ENCODE measurements at places on chromosomes 11 and 22. TPM values are rescaled to one million over a fixed set of nuclear protein-coding genes. Genes with fewer than 3 reads are reported as not detected.

DNA sequence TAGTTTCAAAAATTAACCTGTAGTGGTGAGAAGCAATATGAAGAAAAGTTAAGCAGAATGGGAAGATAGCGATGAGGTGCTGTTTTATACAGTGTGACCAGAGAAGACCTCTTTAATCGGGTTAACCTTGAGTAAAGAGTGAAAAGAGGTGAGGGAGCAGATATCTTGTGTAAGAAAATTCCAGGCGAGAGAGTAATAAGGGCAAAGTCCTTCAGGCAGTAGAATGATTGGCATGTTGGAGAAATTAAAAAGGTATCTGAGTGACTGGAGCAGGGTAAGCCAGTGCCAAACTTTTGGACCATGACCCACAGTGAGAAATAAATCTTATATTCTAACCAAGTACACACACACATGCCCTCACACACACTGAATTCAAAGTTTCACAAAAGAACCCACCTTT is 374.7 kb upstream of the LARGE1 start:
- no peak for DNase-seq

GRCh38 chr22:38383417-38383816 is 66.2 kb upstream of the CSNK1E start:
- no peak for DNase-seq

Gene IPO7
- total RNA-seq, result 146 TPM

Gene MYOD1
- total RNA-seq, result not detected

Gene OR10S1
- total RNA-seq, result not detected

GRCh38 chr22:23684561-23685031 is 6.2 kb upstream of the RGL4 start:
- DNase-seq, result no peak

DNA sequence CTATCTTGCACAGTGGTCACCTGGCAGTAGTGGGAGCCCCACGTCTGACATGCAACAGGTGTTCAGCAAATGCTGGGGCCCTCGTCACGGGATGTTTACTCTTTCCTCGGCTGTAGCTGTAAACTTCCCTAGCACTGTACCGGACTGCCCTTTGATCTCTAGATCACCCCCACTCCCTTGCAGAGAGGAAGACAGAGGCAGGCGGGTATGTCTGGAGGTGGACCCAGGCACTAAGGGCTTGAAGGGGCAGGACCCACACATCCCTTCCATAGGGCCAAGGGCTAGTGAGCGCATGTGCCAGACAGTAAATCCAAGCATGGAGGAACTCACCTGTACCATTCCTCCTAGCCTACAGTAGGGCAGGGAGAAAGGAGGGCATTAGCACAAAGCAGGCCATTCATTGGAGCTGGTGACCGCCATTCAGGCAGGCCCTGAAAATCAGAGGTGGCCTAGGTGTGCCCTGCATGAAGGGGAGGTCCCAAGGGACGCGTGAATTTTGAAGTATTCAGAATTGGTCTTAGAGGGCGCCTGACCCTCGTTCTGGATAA is 1.9 kb upstream of the SMTN start:
- DNase-seq, result no peak

DNA sequence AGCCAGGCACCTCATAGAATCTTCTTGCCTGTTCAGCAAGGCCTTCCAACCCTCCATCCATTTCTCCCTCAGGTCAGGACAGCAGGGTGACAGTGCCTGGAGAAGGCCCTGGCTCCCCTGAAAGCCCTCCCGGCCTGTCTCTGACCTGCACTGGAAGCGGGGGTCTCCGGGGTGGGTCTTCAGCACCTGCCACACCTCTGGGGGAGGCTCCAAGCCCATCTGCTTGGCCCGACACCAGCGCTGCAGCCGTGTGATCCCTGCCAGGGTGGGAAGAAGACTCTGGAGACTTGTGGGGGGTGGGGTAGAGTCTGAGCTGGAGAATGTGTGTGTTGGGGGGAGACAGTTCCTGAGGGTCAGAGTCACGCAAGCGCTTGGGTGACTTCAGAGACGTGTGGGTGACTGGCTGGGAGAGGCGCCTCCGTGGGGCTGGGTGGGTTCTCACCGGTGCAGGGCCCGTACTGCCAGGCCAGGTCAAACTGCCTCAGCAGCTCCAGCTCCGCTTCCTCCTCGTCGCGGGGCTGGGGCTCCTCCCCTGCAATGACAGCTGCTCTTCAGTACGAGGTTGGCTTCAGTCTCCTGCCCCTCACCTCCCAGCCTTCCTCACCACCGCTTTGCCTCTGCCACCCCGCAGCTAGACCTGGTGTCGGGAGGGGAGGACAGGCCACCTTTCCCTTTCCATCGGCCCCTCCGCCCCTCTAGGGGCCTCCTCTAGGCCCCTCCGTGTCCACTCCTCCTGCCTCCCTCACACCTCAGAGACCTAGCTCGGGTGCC is 615 bp downstream of the POLD4 start:
- DNase-seq, result peak; percentile 69

Gene MMP12
- total RNA-seq, result not detected

DNA sequence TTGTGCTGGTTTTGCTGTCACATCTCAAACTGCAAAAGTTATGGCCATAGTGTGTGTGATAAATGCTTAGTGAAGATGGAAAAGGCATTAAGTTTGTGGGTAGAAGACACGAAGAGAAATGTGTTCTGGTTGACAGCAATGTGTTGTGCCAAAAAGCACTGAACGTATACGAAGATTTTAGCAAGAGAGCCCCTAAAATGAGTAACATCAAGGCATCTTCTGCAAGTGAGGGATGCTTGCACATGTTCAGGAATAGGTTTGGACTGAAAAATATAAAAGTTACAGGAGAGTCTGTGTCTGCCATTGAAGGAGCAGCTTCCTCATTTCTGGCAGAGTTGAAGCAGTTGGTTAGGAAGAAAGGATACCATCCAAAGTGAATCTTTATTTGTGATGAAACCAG is 167.1 kb downstream of the ADAMTS15 start:
- no peak for DNase-seq

DNA sequence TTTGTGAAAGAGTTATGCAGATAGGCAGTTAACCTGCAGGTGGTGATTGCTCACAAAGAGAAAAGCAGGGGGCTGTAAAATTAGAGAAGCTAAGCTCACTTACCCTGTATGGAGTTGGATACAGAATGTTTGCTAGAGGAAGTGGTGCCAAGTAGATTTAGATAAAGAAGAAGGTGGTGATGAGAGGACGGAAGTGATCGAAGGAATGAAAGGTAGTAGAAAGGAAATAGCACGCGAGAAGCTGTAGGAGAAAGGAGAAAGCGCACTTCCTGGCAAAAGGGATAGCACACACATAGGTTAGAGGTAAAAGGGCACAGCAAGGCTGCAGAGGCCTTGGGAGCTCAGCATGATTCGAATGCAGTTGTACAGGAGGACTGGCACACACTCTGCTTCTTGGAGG is 87.3 kb upstream of the CTSC start:
- no peak for DNase-seq

Gene PHOX2A
- not detected for total RNA-seq

Gene ACTN3
- total RNA-seq, result not detected

GRCh38 chr11:47991266-47991830 is 11.0 kb downstream of the PTPRJ start:
- DNase-seq, result no peak

- no peak for DNase-seq
Observed at GRCh38 chr11:12266943-12267342, 110.4 kb upstream of the PARVA start.

GRCh38 chr11:14672635-14673034 is 29.0 kb downstream of the PDE3B start:
- no peak for DNase-seq

DNA sequence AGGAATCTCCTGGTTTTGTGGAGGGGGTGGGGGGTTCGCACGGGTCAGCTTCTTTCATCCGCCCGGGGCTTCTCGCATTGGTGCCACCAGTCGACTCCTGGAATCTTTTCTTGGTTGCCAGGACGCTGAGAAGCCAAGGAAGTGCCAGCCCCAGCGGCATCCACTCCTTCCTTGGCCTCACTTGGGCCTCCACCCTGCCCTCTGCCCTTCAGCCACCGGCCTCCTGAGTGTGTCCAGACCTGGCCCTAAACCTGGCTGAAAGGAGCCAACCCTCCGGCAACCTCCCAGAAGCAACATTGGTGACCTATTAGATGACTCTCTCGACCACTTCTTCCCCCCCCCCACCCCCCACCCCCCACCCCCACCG is 518 bp upstream of the GALNT18 start:
- DNase-seq, result no peak

Gene IGLL1
- total RNA-seq, result not detected

Gene OR5D13
- total RNA-seq, result not detected

DNA sequence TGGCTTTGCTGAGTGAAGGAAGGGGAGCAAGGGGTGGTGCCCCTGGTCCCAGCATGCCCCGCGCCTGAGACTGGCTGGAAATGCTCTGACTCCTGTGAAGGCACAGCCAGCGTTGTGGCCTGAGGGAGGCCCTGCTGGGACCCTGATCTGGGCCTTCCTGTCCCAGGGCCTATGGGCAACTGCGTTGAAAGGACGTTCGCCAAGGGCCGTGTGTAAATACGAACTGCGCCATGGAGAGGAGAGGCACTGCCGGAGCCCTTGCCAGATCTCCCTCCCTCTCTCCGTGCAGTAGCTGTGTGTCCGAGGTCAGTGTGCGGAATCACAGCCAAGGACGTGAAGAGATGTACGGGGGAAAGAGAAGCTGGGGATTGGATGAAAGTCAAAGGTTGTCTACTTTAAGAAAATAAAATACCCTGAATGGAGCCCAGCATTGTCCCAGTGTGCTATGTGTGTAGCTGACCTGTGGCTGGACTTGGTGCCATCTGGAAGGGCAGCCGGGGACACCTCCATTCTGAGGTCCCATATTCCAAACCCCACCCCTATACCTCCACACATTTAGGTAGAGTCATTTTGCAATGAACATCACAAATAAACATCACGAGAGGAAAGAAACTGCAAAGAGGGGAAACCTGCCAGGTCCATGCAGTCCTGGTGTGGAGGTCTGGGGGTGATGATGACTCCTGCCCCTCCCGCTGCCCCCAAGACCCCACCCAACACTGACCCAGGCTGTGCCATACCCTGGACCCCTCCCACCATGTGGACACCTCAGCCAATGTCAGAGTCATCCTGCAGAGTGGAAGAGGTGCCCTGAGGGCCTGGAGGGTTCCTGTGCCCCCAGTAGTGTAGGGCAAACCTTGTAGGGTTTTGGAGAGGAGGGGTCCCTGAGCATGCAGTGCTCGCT is 16.9 kb downstream of the RSPH14 start:
- peak; percentile 25 for DNase-seq
